ENCODE measurements at places on chromosomes 7 and 10. TPM values are rescaled to one million over a fixed set of nuclear protein-coding genes. Genes with fewer than 3 reads are reported as not detected.

DNA sequence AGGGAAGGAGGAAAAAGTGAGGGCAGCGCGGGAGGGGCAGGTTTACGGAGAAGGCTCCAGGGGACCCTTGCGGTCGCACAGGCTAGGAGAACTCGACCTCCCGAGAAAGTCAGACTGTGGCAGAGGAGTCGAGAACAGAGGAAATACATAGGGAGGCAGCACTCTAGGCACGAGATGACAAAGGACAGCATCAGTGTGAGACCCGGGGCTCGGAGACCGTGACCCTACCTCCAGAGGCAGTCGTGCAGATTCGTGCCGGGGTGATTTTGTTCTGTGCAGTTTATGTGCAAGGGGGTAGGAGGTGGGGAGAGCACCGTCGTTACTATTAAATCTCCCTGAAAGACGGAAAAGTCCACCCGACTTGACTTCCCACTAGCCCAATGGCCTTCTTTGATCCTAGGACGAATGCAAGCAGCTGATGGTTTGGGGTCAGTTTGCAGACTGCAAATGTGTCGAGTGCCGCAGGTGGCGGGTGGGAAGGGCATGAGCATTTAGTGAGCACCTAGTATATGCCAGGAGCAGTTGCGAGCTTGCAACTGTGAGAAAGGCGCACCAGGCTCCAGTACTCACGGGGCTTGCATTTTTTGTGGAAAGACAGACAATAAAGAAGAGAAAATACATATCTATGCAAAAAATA is 674 bp upstream of the OSBPL3 start:
- DNase-seq, result no peak

GRCh38 chr7:84801396-84801795 is 385.5 kb downstream of the SEMA3D start:
- no peak for DNase-seq

GRCh38 chr10:89206402-89207180 is 526 bp downstream of the CH25H start:
- DNase-seq, result no peak

Gene PNLIPRP3
- polyA plus RNA-seq, result not detected

Measured in renal cortex interstitium (tissue), 15 donors.